ENCODE measurements at places on chromosomes 3 and 15.

DNA sequence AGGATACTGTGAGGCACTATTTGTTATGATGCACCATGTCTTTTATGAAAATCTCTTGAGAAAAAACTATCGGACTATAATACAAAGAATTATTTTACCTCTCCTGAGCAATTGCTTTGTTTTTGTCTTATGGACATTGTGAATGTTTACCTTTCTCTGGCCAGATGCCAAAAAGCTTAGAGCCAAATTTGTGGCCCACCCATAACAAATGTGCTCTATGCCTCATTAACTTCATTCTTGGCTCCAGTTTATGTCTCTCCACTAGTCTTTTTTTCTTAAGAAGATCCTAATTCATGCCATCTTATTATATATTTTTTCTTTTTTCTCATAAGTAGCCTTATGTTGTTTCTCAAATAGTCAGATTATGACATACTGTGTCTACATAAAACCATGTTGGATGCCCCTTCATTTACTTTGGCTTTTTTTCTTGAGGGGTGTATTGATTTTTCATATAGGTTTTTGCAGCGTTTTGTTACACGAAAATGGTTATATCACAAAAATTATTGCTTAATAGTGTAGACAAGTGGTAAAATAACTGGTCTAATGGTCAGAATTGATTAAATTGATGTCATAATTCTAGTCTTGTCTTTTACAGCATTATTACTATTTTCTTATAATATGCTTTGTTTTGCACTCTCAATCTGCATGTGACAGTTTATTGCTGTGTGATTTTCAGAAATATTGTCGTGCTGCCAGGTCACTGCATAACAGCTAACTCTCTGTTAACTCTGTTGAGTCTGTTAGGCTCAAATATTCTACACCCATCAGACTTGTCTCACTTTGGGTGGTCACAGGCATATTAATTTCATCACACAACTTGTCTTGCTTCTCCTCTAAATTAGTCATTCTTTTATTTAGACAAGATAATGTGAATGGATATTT, 18.2 kb downstream of the SENP8 start:
- DNase-seq = no peak

- DNase-seq = no peak
Observed at GRCh38 chr3:114421204-114421603, 127.4 kb downstream of the TIGIT start.

GRCh38 chr15:62782071-62782841, 260.3 kb upstream of the TPM1 start:
- peak; percentile 81 for DNase-seq

GRCh38 chr3:71083726-71084131, 499.8 kb downstream of the FOXP1 start:
- DNase-seq = no peak

DNA sequence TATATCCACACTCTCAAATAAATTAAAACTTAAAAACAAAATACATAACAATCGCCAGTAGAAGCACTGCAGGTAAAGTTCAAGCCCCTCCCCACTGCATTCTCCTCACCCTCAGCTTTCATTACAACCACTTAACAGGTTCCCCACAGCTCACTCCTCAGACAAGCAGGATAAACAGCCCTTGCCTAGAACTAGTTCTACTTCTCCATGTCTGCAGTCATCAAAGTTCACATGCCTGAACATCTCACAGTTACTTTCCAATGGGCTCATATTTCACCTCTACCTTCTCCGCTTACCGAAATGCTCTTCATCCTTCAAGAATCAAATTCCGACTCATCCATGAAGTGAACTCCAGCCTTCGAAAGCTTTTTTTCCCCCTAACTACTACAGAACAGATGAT, 4.1 kb downstream of the YEATS2 start:
- no peak for DNase-seq

Measured in ELR (cell line).